OCI-LY7 (cell line): ENCODE measurements at places on chromosomes 11 and 22. TPM values are rescaled to one million over a fixed set of nuclear protein-coding genes. Genes with fewer than 3 reads are reported as not detected.
A peak's percentile ranks its signal among the peaks of the same experiment; 100 is the strongest.

AGBL2 gene
- 5.5 and 8.4 TPM in 2 replicates for total RNA-seq

DNA sequence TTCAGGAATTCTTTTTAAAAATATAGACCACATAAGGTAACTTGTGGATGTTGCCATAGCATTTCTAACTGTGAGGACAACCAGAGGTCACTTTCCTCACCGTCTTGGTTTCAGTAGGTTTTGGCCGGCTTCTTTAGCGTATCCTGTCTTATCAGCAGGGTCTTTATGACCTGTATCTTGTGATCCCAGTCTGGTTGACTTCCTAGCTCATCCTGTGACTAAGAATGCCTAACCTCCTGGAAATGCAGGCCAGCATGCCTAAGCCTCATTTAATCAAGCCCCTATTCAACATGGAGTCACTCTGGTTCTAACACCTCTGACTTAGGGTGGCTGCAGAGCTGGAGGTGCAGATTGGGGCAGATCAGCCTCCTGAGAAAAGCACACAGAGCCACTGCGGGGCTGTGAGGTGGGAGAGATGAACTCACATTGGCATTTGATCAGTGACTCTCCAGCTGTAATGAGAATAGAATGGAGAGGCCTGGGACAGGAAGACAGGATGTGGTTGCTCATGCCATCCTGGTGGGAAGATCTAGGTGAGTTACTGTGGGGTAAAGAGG, 41.1 kb upstream of the TOP3B start:
- DNase-seq = no peak

- no peak for DNase-seq
These were observed 10.3 kb downstream of the LTO1 start for GRCh38 chr11:69664901-69665300.

GRCh38 chr11:104033134-104033533, 3.3 kb upstream of the DDI1 start:
- no peak for DNase-seq

GRCh38 chr11:112650527-112650926, 310.7 kb upstream of the NCAM1 start:
- DNase-seq = no peak

TBX10 gene
- 5.3 and 5.7 TPM in 2 replicates for total RNA-seq

MFNG gene
- total RNA-seq = 215 and 235 TPM in 2 replicates

DNA sequence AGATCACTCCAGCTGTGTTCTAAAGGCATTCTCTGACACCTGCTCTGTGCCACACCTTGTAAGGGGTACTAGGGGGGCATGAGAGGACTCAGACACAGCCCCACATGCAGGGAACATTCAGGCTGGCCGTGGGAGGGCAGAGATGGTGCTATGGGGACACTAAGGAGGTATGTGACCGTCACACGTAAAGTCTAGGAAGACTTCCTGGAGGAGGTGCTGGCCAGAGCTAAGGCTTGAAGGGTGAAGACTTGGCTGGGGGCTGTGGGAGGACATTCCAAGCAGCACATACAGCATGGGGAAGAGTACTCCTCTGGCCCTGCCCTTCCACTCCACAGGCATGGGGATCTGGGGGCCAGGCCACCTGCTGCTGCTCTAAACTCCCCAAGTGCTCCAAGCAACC, 48.5 kb upstream of the TCF20 start:
- no peak for DNase-seq

- no peak for DNase-seq
These were observed 11.1 kb upstream of the SUSD2 start for GRCh38 chr22:24170188-24170587.

DNA sequence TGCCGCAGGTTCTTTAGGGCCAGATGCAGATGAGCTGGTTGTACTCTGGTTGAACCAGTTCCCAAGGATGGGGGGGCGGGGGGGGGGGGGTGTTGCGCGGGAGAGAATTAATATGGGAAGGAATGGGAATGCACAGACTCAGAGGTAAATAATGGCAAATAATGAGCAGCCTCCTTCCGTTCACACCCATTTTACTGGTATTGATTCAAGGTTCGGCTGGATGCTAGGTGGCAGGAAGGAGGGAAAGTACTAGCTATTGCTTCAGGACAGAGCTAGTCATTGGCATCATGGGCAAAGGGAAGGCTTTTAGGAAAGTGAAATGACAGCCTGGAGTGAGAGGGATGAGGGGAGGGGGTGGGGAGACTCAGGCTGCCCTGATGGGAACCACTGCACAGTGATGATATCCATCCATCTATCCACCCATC, at the start of gene VSTM5:
Gene VSTM5, minus strand, starts transcription at position 25 of the 425 bp plus-strand sequence. CDS start 116 bp downstream, outside the sequence.
- DNase-seq = no peak

RFPL3 gene
- total RNA-seq = not detected in 2 replicates

DNA sequence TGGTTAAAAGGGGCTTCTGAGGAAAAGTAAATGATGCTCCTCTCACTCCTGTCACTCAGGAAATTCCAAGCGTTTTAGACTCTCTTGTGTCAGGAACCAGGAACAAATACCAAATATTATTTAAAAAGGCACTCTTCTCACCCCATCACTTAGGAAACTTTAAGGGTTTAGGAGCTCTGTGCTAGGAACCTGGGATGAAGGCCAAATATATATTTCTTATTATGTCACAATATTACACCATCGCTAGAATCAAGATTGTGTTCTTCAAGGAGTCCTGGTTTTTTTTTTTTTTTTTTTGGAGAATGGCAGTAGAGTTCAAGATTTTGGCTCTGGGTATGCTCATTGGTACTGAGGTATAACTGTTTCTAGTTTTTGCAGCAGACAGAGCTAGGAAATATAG, 79.0 kb upstream of the HEPHL1 start:
- DNase-seq = no peak

DNA sequence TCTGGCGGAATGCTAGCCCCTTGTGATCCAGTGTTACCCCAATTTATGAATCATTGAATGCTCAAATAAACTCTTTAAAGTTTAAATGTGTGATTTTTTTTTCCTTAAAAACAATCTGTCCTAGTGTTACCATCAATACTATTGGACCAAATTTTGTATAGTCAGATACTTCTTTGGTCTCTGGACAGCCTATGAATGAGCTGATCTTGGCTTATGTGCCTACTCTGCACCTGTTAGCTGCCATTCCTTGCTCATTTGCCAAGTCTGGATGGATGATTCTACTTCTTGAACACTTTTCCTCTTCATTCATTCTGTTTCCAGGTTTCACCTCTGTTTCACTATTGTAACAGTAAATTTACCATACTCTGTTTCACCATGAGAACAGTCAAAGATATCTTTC, 226.5 kb upstream of the ZBED5 start:
- no peak for DNase-seq

GRCh38 chr11:64649291-64649697, 58.3 kb downstream of the SLC22A12 start:
- DNase-seq = peak; percentile 62

- no peak for DNase-seq
These were observed 610.7 kb downstream of the NTM start for GRCh38 chr11:131980888-131981668.

GRCh38 chr11:42598341-42598740, 713.5 kb upstream of the API5 start:
- no peak for DNase-seq

GRCh38 chr11:76085270-76085669, 121.0 kb downstream of the WNT11 start:
- no peak for DNase-seq

GRCh38 chr11:106262852-106263251, 185.4 kb downstream of the AASDHPPT start:
- no peak for DNase-seq

GRIK4 gene
- 0.17 TPM in 1 of 2 replicates, not detected in the other for total RNA-seq

MRPL16 gene
- 87.5 and 92.2 TPM in 2 replicates for total RNA-seq

DNA sequence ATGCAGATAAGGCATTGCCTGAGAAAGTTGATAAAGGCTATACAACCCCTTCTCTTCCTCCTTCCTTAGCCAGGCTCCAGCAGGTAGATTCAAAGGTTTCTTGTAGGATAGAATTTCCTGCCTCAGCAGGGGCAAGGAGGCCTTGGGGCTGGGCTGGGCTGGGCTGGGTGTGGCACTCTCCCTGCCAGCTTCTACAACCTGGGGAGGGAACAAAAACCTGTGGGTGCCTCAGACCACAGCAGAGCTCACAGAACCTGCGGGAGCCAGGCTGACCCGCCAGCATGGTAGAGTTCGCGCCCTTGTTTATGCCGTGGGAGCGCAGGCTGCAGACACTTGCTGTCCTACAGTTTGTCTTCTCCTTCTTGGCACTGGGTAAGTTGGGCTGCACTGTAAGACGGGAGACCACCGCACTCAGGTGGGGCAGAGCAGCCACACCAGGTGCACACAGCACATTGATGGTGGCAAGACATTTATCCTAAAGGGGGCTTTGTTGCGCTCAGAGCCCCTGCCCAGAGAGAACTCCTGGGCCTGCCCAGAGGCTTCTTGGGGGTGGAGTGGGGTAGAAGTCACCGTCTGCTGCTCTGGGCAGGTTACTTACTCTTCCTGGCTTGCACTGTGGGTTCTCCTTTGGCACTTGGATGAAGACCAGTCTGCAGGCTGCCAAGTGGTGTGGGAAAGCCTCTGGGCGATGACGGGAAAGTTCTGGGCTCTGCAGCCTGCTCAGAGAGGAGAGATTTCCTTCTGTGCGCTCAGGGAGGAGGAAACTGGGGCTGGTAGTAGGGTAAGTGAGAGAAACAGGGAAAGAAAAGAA, at the start of gene MOGAT2:
Gene MOGAT2, plus strand, starts transcription at position 231 of the 811 bp plus-strand sequence. Its CDS starts 51 bp downstream, at position 282.
- no peak for DNase-seq

- DNase-seq = no peak
These were observed 45.6 kb upstream of the GDPD4 start for GRCh38 chr11:77346906-77347603.

KCNE3 gene
- not detected in 2 replicates for total RNA-seq

GRCh38 chr22:48088926-48089536, 1326.6 kb downstream of the TBC1D22A start:
- DNase-seq = no peak

SCN4B gene
- not detected in 2 replicates for total RNA-seq

OR51B4 gene
- total RNA-seq = not detected in 2 replicates

DNA sequence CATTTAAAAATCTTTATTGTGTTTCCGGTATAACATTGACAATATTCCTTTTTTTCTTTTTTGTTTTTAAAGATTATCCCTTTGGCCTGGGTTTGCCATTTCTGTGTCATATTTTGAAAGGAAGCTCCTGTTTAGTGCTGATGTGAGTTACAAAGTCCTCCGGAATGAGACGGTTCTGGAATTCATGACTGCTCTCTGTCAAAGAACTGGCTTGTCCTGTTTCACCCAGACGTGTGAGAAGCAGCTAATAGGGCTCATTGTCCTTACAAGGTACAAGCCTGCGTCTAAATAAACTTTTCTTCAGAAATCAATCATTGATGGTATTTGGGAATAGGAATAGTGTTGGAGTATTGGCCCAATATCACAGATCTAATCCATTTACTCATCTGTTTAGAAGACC, 19.8 kb downstream of the PIWIL4 start:
- no peak for DNase-seq

- DNase-seq = no peak
These were observed 305.9 kb upstream of the MTNR1B start for GRCh38 chr11:92663539-92663938.

GRCh38 chr11:110490886-110491285, 61.1 kb downstream of the FDX1 start:
- no peak for DNase-seq

LRRC51 gene
- total RNA-seq = 9.9 and 10.8 TPM in 2 replicates

DNA sequence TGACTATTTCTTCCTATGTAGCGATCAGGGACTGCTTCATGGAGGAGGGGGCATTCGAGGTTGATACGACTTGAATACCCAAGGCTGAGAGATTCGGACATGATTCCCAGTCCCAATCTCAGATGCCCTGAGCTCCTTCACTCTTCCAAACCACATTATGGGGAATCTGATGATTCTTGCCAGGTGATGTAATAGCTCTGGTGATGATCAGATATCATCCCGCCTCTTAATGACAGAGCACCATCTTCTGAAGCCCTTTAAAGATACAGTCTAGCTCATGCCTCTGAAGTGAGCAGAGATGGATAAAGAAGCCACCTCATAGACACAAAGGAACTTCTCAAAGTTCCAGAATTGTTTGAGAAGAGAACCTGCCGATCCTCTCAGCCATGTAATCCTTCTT, 8.9 kb upstream of the CLMP start:
- no peak for DNase-seq

- DNase-seq = no peak
These were observed at the start of gene TUB for GRCh38 chr11:8080674-8081590. Gene TUB (plus strand): TSS chr11:8081211. CDS start chr11:8081511, 300 bp downstream.

DNA sequence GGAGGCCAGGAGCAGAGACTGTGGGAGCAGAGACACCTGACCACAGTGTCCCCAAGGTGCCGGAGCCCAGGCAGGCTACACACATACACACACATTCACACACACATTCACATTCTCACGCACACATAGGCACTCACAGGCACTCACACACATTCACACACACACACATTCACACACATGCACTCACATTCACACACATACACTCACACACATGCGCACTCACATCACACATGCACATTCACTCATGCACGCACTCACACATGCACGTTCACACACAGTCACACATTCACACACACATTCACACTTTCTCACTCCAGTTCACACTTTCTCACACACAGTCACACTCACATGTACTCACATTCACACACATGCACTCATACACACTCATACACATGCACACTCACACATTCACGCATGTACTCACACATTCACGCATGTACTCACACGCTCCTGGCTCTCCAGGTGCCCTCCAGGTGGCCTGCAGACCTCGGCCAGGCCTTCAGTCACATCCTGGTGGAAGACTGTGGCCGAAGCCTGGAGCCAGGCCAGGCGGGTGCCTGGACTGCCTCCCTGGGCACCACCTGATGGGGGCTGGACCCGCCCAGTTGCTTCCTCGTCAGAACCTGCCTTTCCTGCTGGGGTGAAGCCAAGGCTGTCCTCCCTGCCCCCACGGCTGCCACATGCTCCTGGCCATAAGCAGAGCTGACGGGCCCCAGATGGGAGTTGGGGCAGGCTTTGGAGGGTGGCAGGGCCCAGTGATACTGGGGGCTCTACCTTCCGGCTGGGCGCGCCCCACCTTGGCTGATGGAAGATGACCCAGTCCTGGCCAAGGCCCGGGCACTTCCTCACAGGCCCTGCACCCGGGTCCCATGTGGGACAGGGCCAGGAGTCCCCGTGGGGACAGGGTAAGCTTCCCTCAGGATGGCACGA, 89.5 kb downstream of the WNT7B start:
- DNase-seq = no peak

DNA sequence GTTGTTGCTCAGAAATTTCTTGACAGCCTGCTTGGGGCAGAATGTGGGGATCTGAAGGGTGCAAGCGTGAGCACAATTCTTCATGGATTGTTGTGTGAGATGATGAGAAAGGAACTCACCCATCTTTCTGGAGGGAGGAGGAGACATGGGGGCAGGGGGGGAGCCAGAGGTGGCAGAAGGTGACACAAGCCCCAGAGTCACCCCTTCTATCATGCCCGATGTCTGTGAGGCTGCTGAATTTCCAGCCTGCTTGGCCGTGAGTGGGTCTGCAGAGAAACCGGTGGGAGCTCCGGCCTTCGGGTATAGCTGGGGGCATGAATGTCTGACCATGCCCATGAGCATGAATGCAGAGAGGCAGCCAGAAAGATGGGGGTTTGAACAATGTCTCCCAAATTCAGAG, 870.7 kb downstream of the TBC1D22A start:
- no peak for DNase-seq
